ENCODE measurements at places on chromosomes 2 and 18.

- DNase-seq: no peak
These were observed 27.2 kb downstream of the SERPINB8 start for GRCh38 chr18:63997041-63997440.

DNA sequence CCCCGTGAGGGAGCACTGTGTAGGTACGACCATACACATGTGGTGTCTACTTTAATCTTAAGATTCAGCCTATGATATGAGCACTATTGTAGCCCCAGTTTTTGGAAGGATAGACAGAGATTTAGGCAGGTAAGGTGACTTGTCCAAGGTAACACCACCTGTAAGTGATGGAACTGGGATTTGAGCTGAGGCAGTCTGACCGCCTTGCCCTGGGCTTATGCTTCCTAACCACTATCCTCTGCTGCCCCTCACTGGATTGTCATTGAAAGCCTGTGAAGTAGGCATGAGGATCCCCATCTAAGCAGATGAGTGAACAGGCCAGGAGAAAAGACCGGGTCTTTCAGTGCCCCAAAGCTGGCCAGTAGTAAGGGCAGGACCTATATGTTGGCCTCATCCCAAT, 343.8 kb downstream of the CYRIA start:
- DNase-seq: no peak

- DNase-seq: no peak
These were observed 52.8 kb downstream of the SLC35F5 start for GRCh38 chr2:113703386-113704299.

DNA sequence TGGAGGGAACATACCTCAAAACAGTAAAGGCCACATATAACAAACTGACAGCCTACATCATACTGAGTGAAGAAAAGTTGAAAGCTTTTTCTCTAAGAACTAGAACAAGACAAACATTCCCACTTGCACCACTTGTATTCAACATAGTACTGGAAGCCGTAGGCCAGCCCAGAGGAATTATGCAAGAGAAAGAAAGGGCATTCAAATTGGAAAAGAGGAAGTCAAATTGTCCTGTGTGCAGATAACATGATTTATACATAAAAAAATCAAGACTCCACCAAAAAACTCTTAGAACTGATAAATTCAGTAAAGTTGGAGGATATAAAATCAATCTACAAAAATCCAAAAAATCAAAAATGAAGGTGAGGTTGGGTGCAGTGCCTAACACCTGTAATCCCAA, 8.0 kb upstream of the KDM3A start:
- DNase-seq: no peak

GRCh38 chr2:128492966-128493811, 174.5 kb upstream of the HS6ST1 start:
- DNase-seq: no peak

DNA sequence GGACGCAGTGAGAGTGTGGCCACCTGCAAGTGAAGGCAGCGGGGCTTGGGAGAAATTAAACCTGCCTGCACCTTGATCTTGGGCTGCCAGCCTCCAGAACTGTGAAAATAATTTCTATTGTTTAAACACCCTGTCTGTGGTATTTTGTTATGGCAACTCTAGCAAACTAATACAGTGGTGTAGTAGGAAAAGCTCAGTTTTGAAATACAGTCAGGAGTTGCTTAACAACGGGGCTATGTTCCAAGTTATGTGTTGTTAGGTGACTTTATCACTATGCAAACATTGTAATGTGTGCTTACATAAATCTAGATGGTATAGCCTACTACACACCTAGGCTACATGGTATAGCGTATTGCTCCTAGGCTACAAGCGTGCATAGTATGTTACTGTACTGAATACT, 93.4 kb upstream of the FN1 start:
- DNase-seq: no peak

GRCh38 chr18:34514238-34514637, 195.9 kb upstream of the DTNA start:
- no peak for DNase-seq

DNA sequence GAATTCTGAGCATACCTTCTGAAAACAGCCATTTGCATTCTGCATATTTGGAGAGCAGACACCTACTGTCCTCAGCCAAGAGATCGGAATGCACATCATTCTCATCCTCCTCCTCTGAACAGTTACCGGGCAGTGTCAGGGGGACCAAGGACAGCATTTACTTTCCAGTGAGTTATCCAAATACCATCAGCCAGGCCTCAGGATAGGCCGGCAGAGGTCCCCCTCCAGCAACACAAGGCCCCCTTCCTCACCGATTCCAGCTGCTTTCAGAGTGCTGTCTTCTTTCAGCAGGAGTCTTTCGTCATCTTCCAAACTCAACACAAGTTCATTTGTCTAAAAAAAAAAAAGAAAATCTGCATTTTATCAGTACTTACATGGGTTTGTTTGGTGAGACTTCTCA, 55.3 kb downstream of the C2orf76 start:
- no peak for DNase-seq

GRCh38 chr2:30903326-30903725, 96.1 kb upstream of the CAPN13 start:
- no peak for DNase-seq

- DNase-seq: no peak
These were observed 183.7 kb downstream of the DOK6 start for GRCh38 chr18:69584429-69584828.

Measured in stimulated activated CD8-positive, alpha-beta memory T cell treated with anti-CD3 and anti-CD28 coated beads, Interleukin-4, amount 100 ng/mL, for 1 hour (primary cell).